Activated T-cell treated with anti-CD3 and anti-CD28 coated beads, Interleukin-2, amount 50 U/mL, for 72 hours (primary cell): ENCODE measurements at places on chromosomes 3 and 15. TPM values are rescaled to one million over a fixed set of nuclear protein-coding genes. Genes with fewer than 3 reads are reported as not detected.

PEX5L gene
- 0.31 TPM for total RNA-seq

GRCh38 chr3:184873141-184873540 lies 61.2 kb downstream of the VPS8 start:
- no peak for DNase-seq

GRCh38 chr15:82812994-82813393 lies 3.6 kb downstream of the WHAMM start:
- DNase-seq, result no peak

GAP43 gene
- not detected for total RNA-seq

GRCh38 chr3:189304465-189305351 lies 132.9 kb downstream of the TPRG1 start:
- DNase-seq, result peak; percentile 56

GOLGA6L10 gene
- 2.6 TPM for total RNA-seq

DNA sequence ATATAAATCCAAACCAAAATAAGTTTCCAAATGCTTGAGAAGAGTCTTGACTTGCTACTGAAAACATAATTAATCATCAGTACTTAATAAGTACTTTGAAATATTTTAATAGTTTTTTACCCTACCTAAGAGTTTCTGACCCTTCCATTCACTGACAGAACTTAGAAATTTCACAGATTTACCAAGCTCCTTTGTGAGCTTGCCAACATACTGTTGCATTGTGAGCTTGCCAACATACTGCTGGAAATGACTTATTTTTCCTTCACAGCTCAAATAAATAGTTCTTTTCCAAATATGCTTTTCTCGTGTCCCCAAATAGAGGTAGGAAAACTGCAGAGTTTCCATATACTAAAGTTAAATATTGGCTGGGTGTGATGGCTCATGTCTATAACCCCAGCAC lies 9.6 kb upstream of the AADAC start:
- no peak for DNase-seq

DNA sequence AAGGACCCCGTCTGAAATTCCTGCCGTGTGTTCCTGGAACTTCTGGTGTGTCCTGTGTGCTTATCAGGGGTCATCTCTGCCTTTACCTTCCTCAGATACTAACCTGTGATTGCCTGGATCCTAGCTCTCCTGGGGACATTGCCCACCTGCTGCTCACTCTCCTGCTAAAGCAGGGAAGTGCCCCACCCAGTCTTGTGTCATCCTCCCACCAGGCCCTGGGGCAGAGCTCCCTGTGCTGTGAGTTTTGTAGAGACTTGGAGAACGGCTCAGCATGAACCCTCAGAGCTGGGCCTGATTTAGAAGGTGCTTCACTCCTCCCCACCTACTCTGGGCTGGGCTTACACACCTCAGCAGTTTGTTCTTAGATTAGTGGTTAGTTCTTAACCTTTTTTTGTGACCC lies 3.8 kb upstream of the TMEM44 start:
- DNase-seq, result no peak

DNA sequence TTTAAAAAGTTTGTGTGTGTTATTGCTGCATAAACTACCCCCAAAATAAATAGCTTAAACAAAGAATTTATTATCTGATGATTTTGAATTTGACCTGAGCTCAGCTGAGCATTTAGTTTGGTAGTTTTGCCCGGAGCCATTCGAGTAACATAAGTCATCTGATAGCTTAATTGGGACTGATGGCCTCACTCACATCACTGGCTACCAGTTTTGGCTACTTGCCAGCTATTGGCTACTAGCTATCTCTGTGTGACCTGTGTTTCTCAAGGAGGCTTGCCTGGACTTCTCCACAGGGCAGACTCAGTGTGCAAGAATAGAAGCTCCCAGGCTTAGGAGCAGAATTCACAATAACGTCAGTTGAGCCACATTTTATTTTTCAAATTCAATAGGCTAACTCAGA lies 9.0 kb downstream of the CNTN3 start:
- no peak for DNase-seq

- no peak for DNase-seq
These were observed at the start of gene THRB for GRCh38 chr3:24494618-24495325. THRB (minus strand) TSS chr3:24494850.

DNA sequence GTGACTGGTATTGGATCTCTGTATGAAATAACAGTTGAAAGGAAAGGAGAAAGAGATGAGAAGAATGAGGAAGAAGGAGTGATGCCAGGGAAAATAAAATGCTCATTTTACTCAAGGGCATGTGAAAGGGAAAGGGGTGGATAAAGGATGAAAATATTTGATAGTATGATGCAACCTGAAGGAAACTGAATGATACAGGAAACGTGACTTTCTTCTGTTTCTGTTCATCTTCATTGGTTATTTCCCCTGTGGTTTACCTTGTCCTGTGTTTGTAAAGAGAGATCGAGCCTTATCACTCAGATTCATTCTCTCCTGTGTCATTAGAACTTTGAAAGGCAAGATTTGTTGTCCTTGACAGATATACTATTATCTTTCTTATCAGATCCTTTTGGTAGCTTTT lies 243.6 kb upstream of the SLITRK3 start:
- DNase-seq, result no peak

ZIC1 gene
- not detected for total RNA-seq

SLC24A1 gene
- total RNA-seq, result 7.7 TPM

DNA sequence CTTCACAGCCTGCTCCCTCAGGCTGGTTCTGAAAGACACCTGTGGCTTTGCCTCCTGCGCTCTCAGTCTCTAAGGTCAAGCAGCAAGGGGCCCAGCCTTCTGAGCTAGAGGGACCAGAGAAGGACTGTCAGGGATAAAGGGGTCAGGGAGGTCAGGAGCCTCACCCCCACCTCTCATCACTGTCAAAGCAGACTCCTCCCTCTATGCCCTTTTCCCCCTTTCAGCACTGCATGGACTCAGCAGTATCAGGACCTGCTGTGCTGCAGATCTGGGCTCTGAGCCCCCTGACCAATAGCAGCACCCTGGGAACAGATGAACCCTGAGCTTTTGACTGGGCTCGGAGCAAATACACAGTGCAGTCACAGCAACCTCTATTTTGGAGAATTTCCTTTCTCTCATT lies 3.2 kb upstream of the BMF start:
- DNase-seq, result no peak

GRCh38 chr15:69595009-69595791 lies 142.6 kb downstream of the RPLP1 start:
- no peak for DNase-seq

HIGD1A gene
- 54.0 TPM for total RNA-seq

DNA sequence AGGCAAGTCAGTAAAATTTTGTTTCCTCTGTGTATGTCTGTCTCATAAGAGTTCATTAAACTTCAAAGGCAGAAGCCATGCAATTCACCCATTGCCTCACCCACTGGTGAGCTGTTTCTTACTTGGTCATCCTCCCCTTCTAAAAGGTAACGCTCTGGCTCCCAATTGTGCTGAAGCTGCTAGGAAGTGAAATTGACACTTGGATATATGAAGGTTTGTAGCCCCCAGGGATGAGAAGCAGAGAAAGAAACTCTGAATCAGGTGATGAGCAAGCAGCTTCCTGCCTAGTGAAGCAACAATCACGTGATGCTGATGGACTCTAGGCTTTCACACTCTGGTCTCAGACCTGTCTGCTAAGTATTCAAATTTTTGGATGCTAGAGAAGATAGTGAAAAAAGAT lies 70.7 kb downstream of the CD200R1L start:
- no peak for DNase-seq

CASR gene
- total RNA-seq, result 0.17 TPM

PIK3CB gene
- 26.3 TPM for total RNA-seq

GRCh38 chr15:88031461-88031860 lies 225.1 kb downstream of the NTRK3 start:
- DNase-seq, result no peak

- DNase-seq, result no peak
These were observed 43.1 kb downstream of the AMOTL2 start for GRCh38 chr3:134330883-134331810.

P2RY1 gene
- total RNA-seq, result 2.4 TPM

GRCh38 chr3:159938714-159939113 lies 49.9 kb upstream of the IL12A start:
- DNase-seq, result no peak

DNA sequence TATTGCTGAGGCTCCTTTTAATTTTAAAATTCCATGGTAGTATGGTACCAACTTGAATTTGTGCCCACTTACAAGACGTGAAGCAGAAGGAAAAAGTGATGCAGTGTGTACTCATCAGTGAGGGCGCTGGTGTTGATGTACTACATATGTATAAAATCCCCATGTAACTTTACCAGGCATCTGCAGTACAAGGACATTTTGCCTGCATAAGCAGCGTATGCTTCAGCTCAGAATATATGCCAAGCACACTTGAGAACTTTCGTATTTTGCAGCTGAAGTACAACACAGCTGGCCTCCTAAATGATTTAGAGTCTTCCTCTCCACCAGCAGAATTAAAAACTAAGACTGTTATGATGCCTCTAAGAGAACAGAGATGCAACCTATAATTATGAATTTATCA lies 108.9 kb downstream of the RYR3 start:
- no peak for DNase-seq

DNA sequence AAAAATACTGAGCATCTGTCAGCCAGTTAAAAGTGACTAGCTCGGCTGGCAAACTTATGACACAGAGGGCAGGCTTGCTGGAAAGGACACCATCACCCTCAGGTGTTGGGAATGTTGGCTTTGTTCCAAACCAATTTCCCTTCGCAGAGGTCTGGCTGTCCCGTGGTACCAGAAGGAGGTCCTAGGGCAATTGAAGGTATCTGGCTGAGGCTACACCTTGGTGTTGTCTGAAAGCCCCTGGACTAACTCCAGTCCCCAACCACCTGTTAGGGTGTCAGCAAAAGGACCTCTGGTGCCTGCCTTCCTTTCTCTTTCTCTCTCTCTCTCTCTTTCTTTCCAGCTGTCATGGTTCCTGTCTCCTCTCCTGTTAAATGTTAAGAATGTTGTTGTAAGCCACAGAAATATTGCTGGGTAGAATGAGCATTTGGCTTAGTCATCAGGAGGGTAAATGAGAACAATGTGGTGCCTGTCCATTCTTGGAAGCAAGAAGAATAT lies 12.5 kb downstream of the PRR20G start:
- DNase-seq, result no peak

GRCh38 chr3:14795996-14796395 lies 22.8 kb upstream of the FGD5 start:
- no peak for DNase-seq

TICRR gene
- 18.5 TPM for total RNA-seq

- DNase-seq, result peak; percentile 3
These were observed 74.3 kb upstream of the VGLL4 start for GRCh38 chr3:11717768-11718636.

B3GNT5 gene
- total RNA-seq, result 14.4 TPM

DNA sequence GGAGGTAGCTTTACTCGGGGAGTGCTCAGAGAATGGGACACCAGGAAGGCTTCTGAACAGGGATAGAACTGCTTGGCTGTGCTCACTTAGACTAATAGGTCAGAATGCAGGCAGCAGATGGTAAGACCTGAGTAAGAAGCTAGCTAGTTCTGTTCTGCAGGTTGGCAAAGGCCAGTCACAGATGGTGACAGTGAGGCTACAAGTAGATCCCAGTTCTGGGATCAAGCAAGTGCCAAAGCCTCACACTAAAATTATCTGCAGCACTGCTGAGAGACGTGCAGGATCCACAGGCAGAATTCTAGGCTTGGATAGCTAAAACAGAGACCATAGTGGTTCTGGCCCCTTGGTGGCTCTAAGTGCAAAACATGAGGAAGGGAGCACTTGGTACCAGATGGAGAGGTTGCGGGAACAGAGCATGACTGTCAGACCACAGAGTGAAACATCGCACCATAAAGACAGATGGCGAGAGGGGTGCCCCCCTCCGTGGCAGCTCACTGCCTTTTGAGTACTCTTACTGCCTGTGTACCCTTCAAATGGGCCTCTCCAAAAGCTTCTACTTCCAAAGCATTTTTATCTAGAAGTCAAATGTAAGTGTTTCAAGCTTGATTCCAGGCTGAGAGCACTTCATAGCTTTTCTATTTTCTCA lies 3.6 kb upstream of the GLCE start:
- DNase-seq, result no peak

COMMD4 gene
- 61.1 TPM for total RNA-seq

PARP15 gene
- 28.6 TPM for total RNA-seq

GRCh38 chr15:86087808-86088207 lies 8.1 kb downstream of the AGBL1 start:
- no peak for DNase-seq

ARL6IP5 gene
- 106 TPM for total RNA-seq

DNA sequence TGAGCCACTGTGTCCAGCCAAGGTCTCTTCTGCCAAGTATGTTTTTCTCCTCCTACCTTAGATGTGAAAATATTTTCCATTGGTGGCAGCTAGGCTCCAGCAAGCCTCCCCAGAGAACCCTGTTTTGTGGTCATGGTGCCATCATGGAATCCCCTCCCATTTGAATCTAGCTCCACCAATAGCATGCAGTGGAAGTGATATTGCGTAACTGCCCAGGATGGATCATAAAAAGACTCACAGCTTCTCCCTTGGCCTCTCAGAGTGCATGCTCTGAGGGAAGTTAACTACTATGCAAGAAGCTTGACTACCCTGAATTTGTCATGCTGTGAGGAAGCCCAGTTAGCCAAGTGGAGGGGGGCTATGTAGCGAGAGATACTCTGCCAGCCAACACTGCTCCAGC lies 27.5 kb downstream of the CRYGS start:
- DNase-seq, result no peak

GRCh38 chr15:52181938-52182780 lies 9.0 kb downstream of the GNB5 start:
- DNase-seq, result no peak
